Colonic mucosa (tissue), 4 donors: ENCODE measurements at places on chromosomes 3 and 15. TPM values are rescaled to one million over a fixed set of nuclear protein-coding genes. Genes with fewer than 3 reads are reported as not detected.

Gene CERS3
- total RNA-seq: not detected

Gene KCNMB3
- 1.7 TPM for total RNA-seq

Gene LYZL4
- total RNA-seq: not detected

Gene CP
- total RNA-seq: 5.6 TPM

Gene NSUN3
- total RNA-seq: 17.2 TPM

Gene SOX14
- not detected for total RNA-seq

Gene MORC1
- not detected for total RNA-seq

Gene C3orf20
- not detected for total RNA-seq

Gene TJP1
- 70.1 TPM for total RNA-seq

Gene KLHL25
- 12.7 TPM for total RNA-seq

Gene SLC24A5
- not detected for total RNA-seq

Gene ARHGEF26
- total RNA-seq: 5.2 TPM

Gene SENP5
- 25.0 TPM for total RNA-seq

Gene ANKRD63
- total RNA-seq: not detected

Gene SLC12A1
- total RNA-seq: not detected

Gene MEX3B
- 0.72 TPM for total RNA-seq

Gene UBA3
- 59.0 TPM for total RNA-seq

Gene BUB1B
- 10.2 TPM for total RNA-seq

Gene ZDHHC19
- not detected for total RNA-seq

Gene SPINK8
- total RNA-seq: not detected

Gene APOD
- 13.1 TPM for total RNA-seq

Gene LRRC2
- 2.0 TPM for total RNA-seq

Gene FOXP1
- total RNA-seq: 127 TPM

Gene MKRN2OS
- total RNA-seq: 6.5 TPM

Gene GOLGA6L7
- not detected for total RNA-seq

Gene GRK7
- not detected for total RNA-seq

Gene PAK6
- total RNA-seq: 10.4 TPM

Gene TMEM43
- 31.1 TPM for total RNA-seq

Gene CCDC54
- total RNA-seq: not detected

Gene ATP13A3
- total RNA-seq: 86.0 TPM

Gene NRROS
- 2.2 TPM for total RNA-seq

Gene RARRES1
- 79.5 TPM for total RNA-seq

Gene PRSS50
- not detected for total RNA-seq

Gene CHDH
- 48.6 TPM for total RNA-seq

Gene GNAI2
- 48.7 TPM for total RNA-seq

Gene HRG
- total RNA-seq: not detected

Gene GOLGA6L4
- total RNA-seq: 2.5 TPM

Gene SLC22A14
- total RNA-seq: 0.44 TPM

Gene UBE2Q2
- total RNA-seq: 25.1 TPM

Gene TRPM1
- total RNA-seq: not detected

Gene CLDN18
- 0.11 TPM for total RNA-seq

Gene ISLR2
- total RNA-seq: 0.27 TPM

Gene FGD5
- 4.4 TPM for total RNA-seq

Gene DAZL
- total RNA-seq: not detected

Gene IQGAP1
- 243 TPM for total RNA-seq

Gene PLOD2
- 66.7 TPM for total RNA-seq

Gene CLDN16
- total RNA-seq: not detected

Gene ZBED2
- total RNA-seq: not detected

Gene INKA1
- total RNA-seq: 0.57 TPM

Gene TEX55
- not detected for total RNA-seq

Gene FSIP1
- 4.1 TPM for total RNA-seq

Gene MAPK6
- total RNA-seq: 47.5 TPM

Gene LXN
- total RNA-seq: 55.8 TPM
